ENCODE measurements at places on chromosomes 2 and 18. TPM values are rescaled to one million over a fixed set of nuclear protein-coding genes. Genes with fewer than 3 reads are reported as not detected.

DNA sequence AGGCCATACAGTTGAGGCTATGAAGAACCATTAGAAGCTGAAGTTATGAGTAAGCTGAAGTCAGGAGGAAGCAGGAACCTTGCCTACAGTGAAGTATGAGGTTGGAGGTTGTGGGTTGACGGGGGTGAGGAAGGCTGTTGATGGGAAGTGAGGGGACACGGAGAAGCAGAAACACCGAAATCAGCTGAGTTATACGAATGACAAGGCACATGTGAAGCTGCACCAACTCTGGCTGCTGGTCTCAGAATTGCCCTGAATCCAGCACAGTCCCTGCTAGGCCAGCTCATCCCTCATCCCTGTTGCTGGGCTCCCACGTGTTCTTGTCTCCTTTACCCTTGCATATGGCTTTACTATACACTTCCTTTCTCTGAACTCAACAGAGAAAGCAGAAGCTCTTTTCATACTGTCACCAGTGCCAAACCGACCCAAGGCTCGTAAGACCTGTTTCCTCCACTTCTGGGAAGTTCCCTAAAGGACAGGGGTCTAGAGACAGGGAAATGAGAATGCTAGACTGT lies 9.2 kb upstream of the TMEM247 start:
- DNase-seq, result no peak

DNA sequence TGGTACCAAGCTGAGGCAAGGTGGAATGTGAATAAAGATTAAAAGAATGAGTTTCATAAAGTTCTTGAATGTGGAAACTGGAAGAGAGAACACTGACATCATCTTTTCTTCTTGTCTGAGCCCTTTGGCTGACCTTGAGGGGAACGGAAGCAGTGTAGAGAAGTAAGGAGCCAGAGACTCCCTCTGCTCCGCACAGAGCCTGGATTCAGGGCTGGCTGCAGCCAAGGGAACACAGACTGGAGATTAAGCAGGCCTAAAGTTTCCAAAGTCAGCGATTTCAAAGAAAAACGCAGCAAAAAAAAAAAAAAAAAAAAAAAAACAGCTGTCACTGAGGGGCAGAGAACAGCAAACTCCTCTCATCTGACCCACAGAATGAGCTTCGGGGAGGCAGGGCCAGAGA lies 19.3 kb upstream of the ALK start:
- no peak for DNase-seq

Gene DNAJC5G
- total RNA-seq, result not detected

GRCh38 chr2:18588802-18589201 lies 567 bp downstream of the NT5C1B start:
- DNase-seq, result no peak

Gene TGFA
- 0.08 TPM for total RNA-seq

GRCh38 chr18:59907172-59907571 lies 7.4 kb downstream of the PMAIP1 start:
- DNase-seq, result no peak

DNA sequence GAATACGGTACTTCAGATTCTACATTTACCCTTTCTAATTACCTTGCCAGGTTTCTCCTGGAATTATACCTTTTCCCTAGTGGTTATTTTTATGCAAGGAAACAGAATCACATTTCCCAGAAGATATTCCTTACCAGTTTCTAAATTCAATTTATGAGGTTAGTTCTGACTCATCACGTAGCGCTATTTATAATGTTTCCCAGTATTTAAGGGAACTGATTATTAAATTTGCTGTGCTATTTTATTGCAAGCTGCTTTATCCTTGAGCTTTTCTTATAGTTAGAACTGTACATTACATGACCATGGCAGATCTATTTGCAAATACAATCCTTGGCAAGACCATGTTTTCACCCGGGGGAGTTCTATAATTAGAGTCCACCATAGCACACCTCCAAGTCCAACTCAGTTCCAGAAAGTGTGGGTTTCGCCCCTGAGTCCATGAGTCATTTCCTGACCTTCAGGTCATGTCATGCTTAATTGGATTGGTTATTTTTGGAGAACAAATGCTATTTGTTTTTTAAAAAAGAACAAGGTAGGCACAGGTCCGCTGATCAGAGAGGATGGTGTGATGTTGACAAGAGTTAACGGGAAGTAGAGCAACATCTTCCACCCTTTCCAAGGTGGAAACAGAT lies 126.6 kb downstream of the ZNF532 start:
- DNase-seq, result no peak

GRCh38 chr2:172404824-172405223 lies 22.6 kb upstream of the ITGA6 start:
- DNase-seq, result no peak

Gene GAD1
- not detected for total RNA-seq

Gene ERMN
- total RNA-seq, result not detected

DNA sequence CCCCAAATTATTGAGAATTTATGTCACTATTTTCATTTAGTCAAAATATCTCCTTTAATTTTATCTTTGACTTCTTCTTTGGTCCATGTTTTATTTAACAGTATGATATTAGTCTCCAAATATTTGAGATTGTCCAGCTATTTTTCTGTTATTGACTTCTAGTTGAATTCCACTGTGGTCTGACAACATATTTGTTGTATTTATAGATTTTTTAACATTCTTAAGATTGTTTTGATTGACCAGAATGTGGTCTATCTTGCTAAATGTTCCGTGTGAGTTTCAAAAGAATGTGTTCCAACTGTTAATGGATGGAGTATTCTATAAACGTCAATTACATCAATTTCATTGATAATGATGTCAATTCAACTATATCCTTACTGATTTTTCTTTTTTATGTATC lies 1452.1 kb downstream of the SUCLG1 start:
- DNase-seq, result no peak

DNA sequence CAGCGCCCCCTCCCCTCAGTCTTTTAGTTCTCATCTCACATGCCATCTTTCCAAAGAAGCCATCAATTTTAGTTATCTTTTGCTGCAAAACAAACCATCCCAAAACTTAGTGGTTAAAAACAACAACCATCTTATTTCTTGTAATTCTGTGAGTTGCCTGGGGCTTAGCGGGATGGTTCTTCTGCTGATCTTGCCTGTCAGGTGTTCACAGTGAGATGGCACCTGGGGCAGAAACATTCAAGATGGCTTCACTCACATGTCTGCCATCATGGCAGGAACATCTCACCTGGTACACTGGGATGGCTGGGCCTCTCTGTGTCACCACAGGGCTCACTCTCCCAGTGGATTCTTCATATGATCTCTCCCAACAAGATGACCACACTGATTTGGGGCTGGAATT lies 144.5 kb upstream of the MSH6 start:
- DNase-seq, result no peak

DNA sequence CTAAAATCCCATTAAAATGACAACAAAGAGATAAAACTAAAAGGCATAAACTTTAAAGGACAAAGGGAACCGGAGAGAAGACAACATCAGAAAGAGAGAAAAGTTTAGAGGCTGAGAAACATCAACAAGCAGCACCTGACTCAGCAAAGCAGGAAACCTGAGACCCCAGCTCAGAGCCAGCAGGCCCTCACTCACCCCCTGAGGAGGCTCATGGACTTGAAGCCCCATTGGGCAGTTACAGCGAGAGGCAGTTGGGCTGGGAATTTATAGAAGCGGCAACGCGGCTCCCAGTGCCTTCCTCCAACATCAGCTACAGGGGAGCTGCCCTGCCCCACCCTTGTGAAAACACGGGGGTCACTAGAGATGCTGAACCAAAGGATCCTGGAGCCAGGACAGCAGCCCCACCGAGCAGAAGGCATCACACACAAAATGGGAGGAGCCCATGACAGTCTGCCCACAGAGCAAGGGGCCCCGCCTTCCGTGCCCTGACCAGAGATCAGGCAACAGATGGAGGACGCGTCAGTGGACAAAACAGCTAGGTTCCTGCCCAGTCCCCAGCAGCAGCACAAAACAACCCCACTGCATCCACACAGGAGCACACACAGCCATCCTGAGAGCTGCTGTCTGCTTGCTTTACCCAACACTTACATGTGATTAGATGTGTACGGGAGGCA lies 52.7 kb downstream of the CMPK2 start:
- no peak for DNase-seq

- DNase-seq, result no peak
Observed at GRCh38 chr2:69789175-69789721, 40.2 kb upstream of the GMCL1 start.

DNA sequence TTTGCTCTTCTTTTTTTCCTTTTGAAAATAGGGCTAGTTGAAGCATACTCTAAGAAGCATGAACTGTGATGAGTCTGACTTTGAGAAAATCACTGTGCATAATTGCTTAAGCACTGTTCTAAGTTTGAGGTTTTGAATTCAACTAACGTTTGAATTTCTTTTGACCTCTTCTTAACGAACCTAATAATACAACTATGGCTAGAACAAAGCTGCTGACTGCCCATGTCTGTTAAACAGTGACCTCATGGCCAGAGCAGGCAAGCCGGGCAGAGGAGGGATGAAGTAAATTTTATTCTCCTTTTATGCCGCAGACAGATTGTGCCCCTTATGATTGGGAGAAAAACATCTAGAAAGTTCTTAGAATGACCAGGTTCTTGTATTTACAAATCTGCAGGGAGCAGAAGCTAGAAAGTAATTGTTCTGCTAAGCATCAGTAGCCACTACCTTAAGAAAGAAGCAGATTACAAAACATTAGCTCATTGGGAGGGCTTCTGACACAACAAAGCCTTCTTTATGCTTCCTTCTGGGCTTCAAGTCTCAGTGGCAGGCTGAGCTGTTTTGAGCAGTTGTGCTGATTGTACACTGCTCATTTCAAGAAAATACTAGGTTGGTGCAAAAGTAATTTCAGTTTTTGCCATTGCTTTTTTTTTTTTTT lies 97.8 kb upstream of the RASGRP3 start:
- DNase-seq, result no peak

- DNase-seq, result no peak
Observed at GRCh38 chr2:38262069-38262871, 114.8 kb downstream of the ATL2 start.

DNA sequence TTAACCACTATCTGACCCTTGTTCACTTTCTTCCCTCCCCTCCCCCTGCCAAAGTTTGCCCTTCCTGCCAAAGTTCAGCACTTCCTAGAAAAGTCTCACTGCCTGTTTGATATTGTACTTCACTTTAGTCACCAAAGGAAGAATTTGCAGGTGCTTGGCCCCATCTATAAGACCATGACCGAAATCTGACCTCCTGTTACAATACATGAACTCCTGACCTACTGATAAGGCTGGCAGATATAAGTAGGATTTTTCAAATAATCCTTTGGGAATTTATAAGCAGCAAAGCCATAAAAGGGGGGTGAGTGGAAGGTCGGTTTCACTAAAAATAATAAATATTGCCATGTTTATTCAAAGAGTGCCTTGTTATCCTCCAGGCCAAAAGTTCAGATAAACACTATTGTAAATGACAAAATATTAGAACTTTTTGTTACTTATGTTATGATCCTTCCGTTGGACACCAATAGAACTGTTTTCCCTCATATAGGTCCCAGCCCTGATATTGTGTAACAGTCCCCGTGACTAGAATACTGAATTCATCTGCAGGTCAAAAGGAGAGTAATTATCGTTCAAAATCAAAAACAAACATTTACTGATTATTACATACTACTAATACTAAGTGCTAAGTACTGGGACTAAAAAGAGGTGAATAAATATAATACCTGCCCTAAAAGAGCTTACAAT lies 277.6 kb downstream of the EXOC6B start:
- no peak for DNase-seq

- DNase-seq, result no peak
Observed at GRCh38 chr18:23585007-23585871, 1.1 kb downstream of the NPC1 start.

DNA sequence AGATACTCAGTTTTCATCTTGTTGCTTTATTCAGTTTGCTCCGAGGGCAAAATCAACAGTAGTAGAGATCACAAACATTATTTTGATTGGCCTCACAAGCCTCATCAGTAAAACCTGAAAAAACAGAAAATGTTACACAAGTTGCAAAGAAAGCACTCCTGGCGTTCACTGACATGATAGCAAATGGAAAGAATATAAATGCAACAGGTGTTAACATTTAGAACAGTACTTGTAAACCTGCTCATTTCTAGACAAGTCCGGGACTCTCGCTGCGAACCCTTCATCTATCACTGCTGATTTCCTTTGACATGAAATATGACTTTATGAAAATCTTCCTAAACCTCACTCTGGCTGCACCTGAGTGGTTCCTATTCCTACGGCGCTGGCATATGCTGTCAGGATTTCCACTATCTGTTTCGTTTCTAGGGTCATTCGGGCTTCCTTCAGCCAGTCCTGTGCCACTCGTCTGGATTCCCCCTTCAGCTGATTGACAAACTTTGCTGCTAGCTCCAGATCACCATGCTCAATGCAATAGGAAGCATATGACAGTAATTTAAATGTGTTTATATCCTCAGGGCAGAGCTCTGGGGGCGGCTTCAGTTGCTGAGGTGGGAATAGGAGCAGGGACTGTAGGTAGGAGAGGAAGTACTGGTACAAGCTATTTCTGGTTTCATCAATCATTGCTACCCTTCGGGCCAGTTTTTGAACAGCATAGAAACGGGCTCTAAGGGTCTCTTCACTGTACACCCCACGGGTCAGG lies 38.1 kb downstream of the PTCD3 start:
- DNase-seq, result no peak

DNA sequence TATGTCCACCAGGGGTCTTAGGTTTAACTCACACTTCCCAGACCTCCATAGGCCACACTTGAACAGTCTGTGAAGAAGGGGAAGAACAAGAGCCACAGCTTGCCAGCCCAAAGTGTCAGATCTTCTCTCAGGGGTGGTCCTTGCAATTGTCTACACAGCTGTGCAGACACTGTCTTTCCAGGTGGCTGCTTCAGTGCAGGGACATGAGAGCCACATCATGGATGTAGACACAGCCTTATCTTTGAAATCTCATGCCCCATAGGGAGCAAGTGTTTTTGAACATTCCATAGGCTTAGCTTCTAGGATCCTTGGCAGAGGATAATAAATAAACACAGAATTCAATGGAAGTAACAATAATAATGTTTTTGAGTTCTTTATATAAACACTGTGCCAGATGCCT lies 6.7 kb downstream of the ZNF407 start:
- no peak for DNase-seq

GRCh38 chr2:63093502-63093901 lies 42.9 kb downstream of the OTX1 start:
- no peak for DNase-seq

Gene ERBB4
- total RNA-seq, result 7.5 TPM

Gene KATNAL2
- 0.21 TPM for total RNA-seq

Gene CRYGC
- not detected for total RNA-seq

Gene KCNIP3
- total RNA-seq, result 0.97 TPM

- no peak for DNase-seq
Observed at GRCh38 chr2:204272089-204272488, 273.2 kb upstream of the PARD3B start.

All from psoas muscle (tissue), 8 donors.